ENCODE measurements at places on chromosomes 6 and 20. TPM values are rescaled to one million over a fixed set of nuclear protein-coding genes. Genes with fewer than 3 reads are reported as not detected.

- no peak overlapping the region for H3K4me3 ChIP-seq
- no peaks in the 10 kb centered on the region for H3K36me3 ChIP-seq
- H3K27me3 ChIP-seq = no peaks in the 10 kb centered on the region
- H3K4me1 ChIP-seq = no peaks in the 10 kb centered on the region
- H3K27ac ChIP-seq = no peak overlapping the region
These were observed 43.3 kb downstream of the IL20RA start for GRCh38 chr6:137001299-137001976.

- no peak for DNase-seq
- H3K4me1 ChIP-seq = no peaks in the 10 kb centered on the region
- H3K27me3 ChIP-seq = no peaks in the 10 kb centered on the region
- H3K36me3 ChIP-seq = no peaks in the 10 kb centered on the region
- H3K4me3 ChIP-seq = no peak overlapping the region
These were observed 2.7 kb downstream of the DEFB112 start for GRCh38 chr6:50047026-50047425.

DNA sequence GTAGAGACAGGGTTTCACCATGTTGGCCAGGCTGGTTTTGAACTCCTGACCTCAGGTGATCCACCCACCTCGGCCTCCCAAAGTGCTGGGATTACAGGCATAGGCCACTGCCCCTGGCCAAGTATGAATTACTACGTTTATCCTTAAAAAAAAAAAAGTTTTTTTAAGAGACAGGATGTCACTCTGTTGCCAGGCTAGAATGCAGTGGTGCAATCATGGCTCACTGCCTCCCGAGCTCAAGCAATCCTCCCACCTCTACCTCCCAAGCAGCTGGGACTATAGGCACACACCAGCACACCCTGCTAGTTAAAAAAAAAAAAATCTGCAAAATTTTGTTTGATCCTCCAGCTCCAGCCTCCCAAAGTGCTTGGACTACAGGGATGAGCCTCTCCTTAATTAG is 23.1 kb downstream of the IYD start:
- H3K4me1 ChIP-seq = no peaks in the 10 kb centered on the region
- H3K27me3 ChIP-seq = no peaks in the 10 kb centered on the region
- no peak overlapping the region for H3K27ac ChIP-seq
- no peak for DNase-seq
- H3K36me3 ChIP-seq = no peaks in the 10 kb centered on the region

DNA sequence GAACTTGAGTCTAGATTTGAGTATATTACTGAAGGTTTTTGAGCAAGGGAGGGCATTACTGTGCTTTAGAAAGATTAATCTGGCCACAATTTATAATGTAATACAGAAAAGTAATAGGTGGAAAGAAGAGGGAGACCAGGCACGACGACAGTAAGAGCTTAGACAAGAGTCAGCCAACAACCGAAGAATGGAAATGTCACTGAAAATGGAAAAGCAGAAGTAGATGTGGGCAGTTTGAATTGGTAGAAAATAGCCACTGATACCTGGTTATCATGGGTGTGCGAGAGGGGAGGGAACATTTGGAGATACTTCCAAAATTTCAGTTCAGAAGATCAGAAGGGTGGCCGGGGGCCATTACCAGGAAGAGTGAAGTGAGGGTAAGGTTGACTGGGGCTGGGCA is 339.1 kb downstream of the UTRN start:
- no peaks in the 10 kb centered on the region for H3K36me3 ChIP-seq
- no peaks in the 10 kb centered on the region for H3K4me1 ChIP-seq
- no peaks in the 10 kb centered on the region for H3K27me3 ChIP-seq
- H3K4me3 ChIP-seq = no peak overlapping the region
- no peak overlapping the region for H3K27ac ChIP-seq

- no peak overlapping the region for H3K4me3 ChIP-seq
- no peaks in the 10 kb centered on the region for H3K27me3 ChIP-seq
- H3K27ac ChIP-seq = no peak overlapping the region
- no peaks in the 10 kb centered on the region for H3K4me1 ChIP-seq
- H3K36me3 ChIP-seq = no peaks in the 10 kb centered on the region
These were observed 13.1 kb downstream of the FUCA2 start for GRCh38 chr6:143498428-143498827.

- no peak overlapping the region for H3K4me3 ChIP-seq
- DNase-seq = no peak
- H3K27ac ChIP-seq = no peak overlapping the region
- H3K36me3 ChIP-seq = no peaks in the 10 kb centered on the region
- H3K27me3 ChIP-seq = no peaks in the 10 kb centered on the region
These were observed 14.9 kb upstream of the NUP153 start for GRCh38 chr6:17721671-17722070.

GRCh38 chr6:94639564-94639963 is 937.8 kb upstream of the MANEA start:
- H3K4me1 ChIP-seq = no peaks in the 10 kb centered on the region
- H3K27me3 ChIP-seq = no peaks in the 10 kb centered on the region
- DNase-seq = no peak
- no peak overlapping the region for H3K27ac ChIP-seq

SOBP gene
- 15.8 TPM for total RNA-seq

SIRPB2 gene
- 0.36 TPM for total RNA-seq

RAD21L1 gene
- total RNA-seq = 3.0 TPM

IMPG1 gene
- total RNA-seq = not detected

Measured in prostate gland (tissue), 2 donors.